A549 treated with GW870086 at 1 μM for 4 hours (cell line): ENCODE measurements at places on chromosomes 3 and 15. TPM values are rescaled to one million over a fixed set of nuclear protein-coding genes. Genes with fewer than 3 reads are reported as not detected.

Gene GNAT1
- total RNA-seq = not detected in 5 replicates

Gene A4GNT
- total RNA-seq = not detected in 5 replicates

Gene PCYT1A
- 29.3 to 38.1 TPM (median 33.4 TPM) in 5 replicates for total RNA-seq

Gene WDR93
- total RNA-seq = 0.10 to 0.19 TPM (median 0.18 TPM) in 5 replicates

Gene STAC
- total RNA-seq = 2.1 to 2.6 TPM (median 2.4 TPM) in 5 replicates

Gene NEO1
- 25.5 to 37.0 TPM (median 31.8 TPM) in 5 replicates for total RNA-seq

Gene ANKUB1
- not detected in 5 replicates for total RNA-seq

Gene EXOG
- total RNA-seq = 9.4 to 17.1 TPM (median 14.6 TPM) in 5 replicates

Gene CCDC80
- total RNA-seq = 41.8 to 63.0 TPM (median 60.6 TPM) in 5 replicates
